Effector memory CD8-positive, alpha-beta T cell (primary cell): ENCODE measurements at places on chromosomes 1 and 21.

DNA sequence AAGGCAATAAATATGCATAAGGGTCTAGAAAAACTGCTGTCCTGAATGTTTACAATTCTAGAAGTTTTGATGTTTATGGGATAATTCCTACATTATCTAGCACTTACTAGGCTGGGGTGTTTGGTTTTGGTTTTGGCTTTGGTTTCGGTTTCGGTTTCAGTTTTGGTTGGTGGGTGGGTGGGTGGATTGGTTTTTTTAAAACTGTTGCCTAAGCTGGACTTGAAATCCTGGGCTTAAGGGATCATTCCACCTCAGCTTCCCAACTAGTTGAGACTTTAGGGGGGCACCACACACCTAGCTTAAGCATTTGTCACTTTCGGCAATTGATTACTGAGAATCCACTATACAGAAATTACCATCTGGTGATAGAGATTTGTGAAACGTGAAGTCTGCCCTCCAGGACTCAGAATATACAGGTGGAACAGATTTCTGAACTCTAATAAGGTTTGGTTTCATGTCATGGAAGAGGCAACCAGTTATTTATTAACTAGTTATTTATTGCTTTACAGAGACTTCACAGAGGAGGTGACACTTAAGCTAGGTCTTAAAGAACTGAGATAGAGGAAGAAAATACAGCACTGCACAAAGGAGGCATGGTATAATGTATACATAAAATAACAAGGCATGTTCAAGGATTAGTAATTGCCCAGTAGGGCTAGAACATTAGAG, 69.6 kb downstream of the PIK3R3 start:
- H3K4me1 ChIP-seq = peaks cover 14% of the 10 kb centered on the region
- H3K27ac ChIP-seq = peak overlapping the region; percentile 32
- peaks cover 10% of the 10 kb centered on the region for H3K36me3 ChIP-seq
- peak overlapping the region; percentile 42 for H3K4me3 ChIP-seq
- peak; percentile 9 for DNase-seq
- no peaks in the 10 kb centered on the region for H3K27me3 ChIP-seq

DNA sequence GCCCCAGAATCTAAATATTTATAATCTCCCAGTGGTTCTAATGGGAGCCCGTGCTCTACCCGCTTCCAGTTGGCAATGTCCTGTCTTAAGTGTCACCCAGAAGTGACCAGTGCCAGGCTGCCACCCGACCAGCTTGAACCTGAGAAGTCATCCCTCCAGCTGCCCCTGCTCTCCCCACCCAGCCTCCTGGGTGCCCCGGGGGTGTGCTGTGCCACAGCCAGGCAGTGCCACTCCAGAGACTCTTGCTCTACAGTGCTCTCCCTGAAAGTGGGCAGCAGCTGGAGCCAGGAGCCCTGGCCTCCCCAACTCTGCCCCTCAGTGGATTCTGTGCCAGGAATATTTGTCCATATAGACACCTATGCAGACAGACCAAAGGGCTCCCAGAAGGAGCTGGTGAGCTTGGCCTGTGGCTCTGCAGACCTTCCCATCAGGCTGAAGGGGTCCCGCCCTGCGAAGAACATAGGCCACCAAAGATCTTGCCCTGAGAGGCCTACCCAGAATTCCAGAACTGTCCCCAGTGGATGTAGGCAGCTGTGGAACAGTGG, 9.0 kb upstream of the EPS8L3 start:
- H3K4me3 ChIP-seq = no peak overlapping the region
- peaks cover 11% of the 10 kb centered on the region for H3K27me3 ChIP-seq
- DNase-seq = no peak

- H3K4me3 ChIP-seq = no peak overlapping the region
- H3K4me1 ChIP-seq = peaks cover 3% of the 10 kb centered on the region
- DNase-seq = no peak
- no peak overlapping the region for H3K27ac ChIP-seq
These were observed 21.5 kb upstream of the STMN1 start for GRCh38 chr1:25927521-25928265.

GRCh38 chr1:160460214-160460642, 59.9 kb downstream of the VANGL2 start:
- peak overlapping the region; percentile 91 for H3K27ac ChIP-seq
- H3K4me3 ChIP-seq = peak overlapping the region; percentile 60
- no peak for DNase-seq
- peaks cover 44% of the 10 kb centered on the region for H3K4me1 ChIP-seq
- no peaks in the 10 kb centered on the region for H3K27me3 ChIP-seq
- H3K36me3 ChIP-seq = no peaks in the 10 kb centered on the region

DNA sequence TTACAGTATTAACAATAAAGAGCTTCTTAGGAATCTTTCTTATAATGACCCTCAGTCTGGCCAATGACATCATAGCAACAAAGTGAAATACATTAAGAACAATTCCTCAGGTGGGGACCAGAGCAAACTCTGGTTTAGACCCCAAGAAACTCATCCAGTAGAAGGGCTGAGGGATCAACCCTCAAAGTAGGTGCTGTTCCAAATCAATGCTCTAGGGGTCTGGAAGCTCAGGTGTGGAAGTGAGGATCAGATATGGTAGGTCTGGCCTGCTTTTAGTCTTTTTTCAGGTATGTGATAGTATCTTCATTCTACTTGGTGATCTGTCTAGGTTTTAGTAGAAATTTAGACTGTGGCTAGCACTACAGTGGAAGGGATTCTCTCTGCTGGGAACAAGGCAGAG, 291.7 kb downstream of the PDE4B start:
- no peak overlapping the region for H3K27ac ChIP-seq
- no peaks in the 10 kb centered on the region for H3K36me3 ChIP-seq
- peaks cover 60% of the 10 kb centered on the region for H3K27me3 ChIP-seq
- no peaks in the 10 kb centered on the region for H3K4me1 ChIP-seq
- no peak overlapping the region for H3K4me3 ChIP-seq
- no peak for DNase-seq

DNA sequence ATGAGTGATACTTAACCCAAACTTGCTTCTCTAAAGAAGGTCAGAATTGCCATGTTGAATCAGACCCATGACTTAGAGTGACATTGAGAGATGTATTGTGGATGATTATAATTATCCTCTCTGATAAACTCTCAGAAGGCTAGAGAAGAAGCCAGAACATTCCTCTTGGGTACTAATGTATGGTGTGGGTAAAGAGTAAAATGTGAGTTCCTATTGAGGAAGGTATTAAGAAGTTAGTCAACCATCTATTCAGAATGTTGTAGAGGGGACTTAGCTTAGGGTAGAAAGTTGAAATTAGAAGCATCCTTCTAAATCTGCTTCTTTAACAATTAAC, 7.3 kb downstream of the GMEB1 start:
- no peaks in the 10 kb centered on the region for H3K4me1 ChIP-seq
- no peak overlapping the region for H3K4me3 ChIP-seq

DNA sequence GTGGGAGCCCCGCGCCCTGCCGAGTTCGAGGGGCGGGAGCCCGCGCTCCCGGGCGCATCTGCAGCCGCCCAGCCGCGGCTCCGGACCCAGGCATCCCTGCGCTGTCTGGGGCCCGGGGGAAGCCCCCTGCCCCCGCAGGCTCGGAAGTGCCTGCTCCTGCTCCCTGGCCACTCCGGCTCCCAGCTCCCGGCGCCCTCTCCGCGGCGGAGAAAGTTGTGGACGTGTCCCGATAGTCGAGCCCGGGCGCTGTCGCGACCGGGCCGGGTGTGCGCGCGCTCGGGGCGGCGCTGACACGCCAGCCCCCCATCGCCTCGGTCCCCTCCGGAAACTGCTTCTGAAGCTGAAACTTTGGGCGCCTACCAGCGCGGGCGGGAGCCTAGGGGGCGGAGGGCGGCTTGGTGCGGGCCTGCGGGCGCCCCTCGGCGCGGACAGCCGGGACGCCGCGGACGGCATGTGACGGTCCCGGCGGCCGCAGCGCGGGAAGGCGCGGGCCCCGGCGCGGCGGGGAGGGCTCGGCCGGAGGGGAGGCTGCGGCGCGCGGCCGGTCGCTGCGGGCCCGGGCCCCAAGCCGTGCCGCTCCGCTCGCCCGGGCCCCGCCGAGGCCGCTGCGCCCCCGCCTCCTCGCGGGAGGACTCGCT, 515 bp downstream of the MAN1C1 start:
- H3K27ac ChIP-seq = no peak overlapping the region
- peaks cover 14% of the 10 kb centered on the region for H3K36me3 ChIP-seq
- DNase-seq = peak; percentile 29

DNA sequence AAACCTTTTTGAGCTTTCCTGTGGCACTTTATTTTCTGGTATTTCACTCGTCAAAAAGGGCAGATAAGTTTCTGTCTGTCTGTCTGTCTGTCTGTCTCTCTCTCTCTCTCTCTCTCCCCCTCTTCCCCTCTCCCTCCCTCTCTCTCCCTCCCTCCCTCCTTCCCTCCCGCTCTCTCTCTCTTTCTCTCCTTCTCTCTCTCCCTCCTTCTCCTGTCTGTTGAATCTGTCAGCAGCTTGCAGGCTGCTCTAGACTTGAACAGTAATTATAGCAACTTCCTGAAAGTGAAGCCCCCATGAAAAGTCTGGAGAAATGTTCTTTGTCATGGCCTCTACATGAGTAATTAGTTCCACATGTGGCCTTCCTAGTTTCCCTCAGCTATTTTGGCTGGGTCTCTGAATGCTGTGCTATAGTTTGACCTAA, 275.2 kb upstream of the C1orf105 start:
- DNase-seq = no peak
- H3K36me3 ChIP-seq = no peaks in the 10 kb centered on the region
- H3K4me3 ChIP-seq = no peak overlapping the region
- no peaks in the 10 kb centered on the region for H3K4me1 ChIP-seq
- H3K27ac ChIP-seq = no peak overlapping the region

GRCh38 chr1:152035539-152036266, 1.1 kb downstream of the S100A11 start:
- peak overlapping the region; percentile 97 for H3K27ac ChIP-seq
- H3K4me1 ChIP-seq = peaks cover 21% of the 10 kb centered on the region
- DNase-seq = no peak
- peak overlapping the region; percentile 89 for H3K4me3 ChIP-seq

DNA sequence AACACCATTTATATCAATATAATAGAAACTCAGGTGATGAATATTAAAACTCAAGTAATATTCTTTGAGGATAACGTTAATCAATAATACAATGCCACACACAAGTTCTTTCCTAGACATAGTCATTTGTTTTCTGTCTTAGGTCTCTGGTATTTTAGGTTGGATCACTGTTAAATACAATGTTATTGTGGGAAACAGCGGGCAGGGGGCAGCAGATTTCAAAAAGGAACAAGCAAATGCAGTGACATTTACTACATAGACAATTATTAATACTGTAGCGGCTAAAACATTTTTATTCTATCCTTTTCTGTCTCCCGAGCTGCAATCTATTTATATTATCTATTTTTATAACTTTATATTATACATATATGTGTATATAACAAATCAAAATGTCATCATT, 186.4 kb upstream of the ZNHIT6 start:
- DNase-seq = no peak
- no peaks in the 10 kb centered on the region for H3K4me1 ChIP-seq
- no peak overlapping the region for H3K27ac ChIP-seq
- H3K4me3 ChIP-seq = no peak overlapping the region
- no peaks in the 10 kb centered on the region for H3K36me3 ChIP-seq
- H3K27me3 ChIP-seq = no peaks in the 10 kb centered on the region

DNA sequence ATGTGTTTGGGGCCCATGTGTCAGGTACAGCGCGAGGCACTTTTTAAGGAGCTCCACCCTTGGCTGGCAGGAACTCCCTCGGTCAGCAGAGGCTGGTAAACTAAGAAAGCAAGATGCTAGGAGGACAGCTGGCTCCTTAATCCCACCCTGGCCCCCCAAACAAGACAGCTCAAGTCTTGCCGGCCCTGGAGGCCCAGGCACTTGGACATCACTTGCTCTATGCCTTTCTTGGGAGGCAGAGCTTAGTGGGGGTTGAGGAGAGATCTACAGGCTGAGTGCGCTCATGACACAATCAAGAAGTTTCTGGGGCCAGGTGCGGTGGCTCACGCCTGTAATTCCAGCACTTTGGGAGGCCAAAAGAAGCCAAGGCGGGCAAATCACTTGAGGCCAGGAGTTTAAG, 78.1 kb downstream of the CD34 start:
- peaks cover 20% of the 10 kb centered on the region for H3K36me3 ChIP-seq
- H3K27me3 ChIP-seq = no peaks in the 10 kb centered on the region
- peaks cover 74% of the 10 kb centered on the region for H3K4me1 ChIP-seq
- DNase-seq = no peak

GRCh38 chr1:52632732-52633290, at the start of gene SHISAL2A:
Gene SHISAL2A, plus strand, starts transcription at chr1:52633168. Its CDS starts 326 bp downstream, at chr1:52633494.
- peak within 1 kb of the TSS; percentile 100 for H3K27ac ChIP-seq
- peaks cover 65% of the 10 kb centered on the region for H3K4me1 ChIP-seq
- DNase-seq = peak; percentile 54
- H3K27me3 ChIP-seq = no peaks in the 10 kb centered on the region
- peaks cover 40% of the 10 kb centered on the region for H3K36me3 ChIP-seq

DNA sequence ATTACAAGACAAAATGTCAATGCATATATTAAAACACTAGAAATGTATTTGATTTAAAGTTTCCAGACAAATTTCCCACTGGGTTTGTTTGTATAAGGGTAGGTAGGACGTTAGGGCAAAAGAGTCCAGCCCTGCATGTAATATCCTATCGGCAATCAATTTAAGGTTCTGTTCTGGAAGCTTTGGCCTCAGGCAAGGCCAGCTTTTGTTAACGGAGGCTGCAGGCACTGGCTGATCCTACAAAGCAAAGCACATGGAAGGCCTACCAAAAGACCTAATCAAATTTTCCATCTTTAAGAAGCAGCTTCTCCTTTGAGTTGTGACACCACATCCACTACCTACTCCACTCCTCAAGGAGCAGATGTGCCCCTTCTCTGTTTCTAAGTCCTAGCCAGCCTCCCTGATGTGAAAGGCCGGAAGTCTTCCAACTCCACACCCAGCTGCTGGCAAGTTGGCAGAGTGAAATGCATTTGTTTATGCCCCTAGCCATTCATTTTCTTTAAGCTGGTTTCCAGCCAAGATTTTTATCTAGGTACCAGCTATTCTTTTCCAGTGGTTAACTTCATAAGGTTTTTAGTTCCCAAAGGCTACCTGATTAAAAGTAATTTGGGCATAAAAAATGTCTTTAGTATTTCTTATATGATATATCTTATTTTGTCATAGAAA, 452.6 kb downstream of the PTBP2 start:
- no peaks in the 10 kb centered on the region for H3K4me1 ChIP-seq
- H3K4me3 ChIP-seq = no peak overlapping the region
- no peak overlapping the region for H3K27ac ChIP-seq
- H3K27me3 ChIP-seq = no peaks in the 10 kb centered on the region
- no peak for DNase-seq

GRCh38 chr1:168976267-168976666, 130.2 kb upstream of the ATP1B1 start:
- no peak for DNase-seq
- no peak overlapping the region for H3K4me3 ChIP-seq
- no peaks in the 10 kb centered on the region for H3K4me1 ChIP-seq

- DNase-seq = peak; percentile 62
- H3K4me3 ChIP-seq = peak overlapping the region; percentile 76
- H3K4me1 ChIP-seq = peaks cover 22% of the 10 kb centered on the region
- H3K36me3 ChIP-seq = peaks cover 3% of the 10 kb centered on the region
- no peaks in the 10 kb centered on the region for H3K27me3 ChIP-seq
These were observed 45.7 kb downstream of the ACOT7 start for GRCh38 chr1:6347641-6348487.

- no peak overlapping the region for H3K4me3 ChIP-seq
- H3K36me3 ChIP-seq = no peaks in the 10 kb centered on the region
- DNase-seq = no peak
- H3K27me3 ChIP-seq = peaks cover 28% of the 10 kb centered on the region
- no peaks in the 10 kb centered on the region for H3K4me1 ChIP-seq
These were observed 20.4 kb upstream of the UBXN10 start for GRCh38 chr1:20165522-20165951.
